Neural progenitor cell (in vitro differentiated cells): ENCODE measurements at places on chromosomes 1 and 21.
A peak's percentile ranks its signal among the peaks of the same experiment; 100 is the strongest.

GRCh38 chr1:25821630-25822091 is 1.9 kb downstream of the MTFR1L start:
- no peak for DNase-seq

- no peak for DNase-seq
These were observed 40.2 kb downstream of the RASAL2 start for GRCh38 chr1:178134061-178134460.

- no peak for DNase-seq
These were observed 84.2 kb downstream of the ADSS2 start for GRCh38 chr1:244367399-244368114.

DNA sequence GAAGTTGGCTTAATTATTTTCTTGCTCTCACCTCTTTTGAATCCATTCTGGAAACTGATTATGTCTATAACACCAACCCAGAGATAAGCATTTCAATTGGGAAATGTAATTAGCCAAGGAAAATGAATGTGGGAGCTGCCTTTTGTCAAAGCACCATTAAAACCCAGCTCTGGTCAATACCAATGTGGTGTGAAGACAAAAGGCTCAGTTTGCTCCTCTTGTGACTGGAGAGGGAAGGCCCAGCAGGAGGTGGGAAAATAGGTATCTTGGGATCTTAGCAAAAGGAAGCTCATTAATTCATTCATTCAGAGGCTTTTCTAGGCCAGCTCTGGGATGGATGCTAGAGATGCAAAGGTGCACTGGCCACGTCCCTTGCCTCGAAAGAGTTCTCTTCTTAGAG is 75.0 kb upstream of the SELENON start:
- peak; percentile 83 for DNase-seq

DNA sequence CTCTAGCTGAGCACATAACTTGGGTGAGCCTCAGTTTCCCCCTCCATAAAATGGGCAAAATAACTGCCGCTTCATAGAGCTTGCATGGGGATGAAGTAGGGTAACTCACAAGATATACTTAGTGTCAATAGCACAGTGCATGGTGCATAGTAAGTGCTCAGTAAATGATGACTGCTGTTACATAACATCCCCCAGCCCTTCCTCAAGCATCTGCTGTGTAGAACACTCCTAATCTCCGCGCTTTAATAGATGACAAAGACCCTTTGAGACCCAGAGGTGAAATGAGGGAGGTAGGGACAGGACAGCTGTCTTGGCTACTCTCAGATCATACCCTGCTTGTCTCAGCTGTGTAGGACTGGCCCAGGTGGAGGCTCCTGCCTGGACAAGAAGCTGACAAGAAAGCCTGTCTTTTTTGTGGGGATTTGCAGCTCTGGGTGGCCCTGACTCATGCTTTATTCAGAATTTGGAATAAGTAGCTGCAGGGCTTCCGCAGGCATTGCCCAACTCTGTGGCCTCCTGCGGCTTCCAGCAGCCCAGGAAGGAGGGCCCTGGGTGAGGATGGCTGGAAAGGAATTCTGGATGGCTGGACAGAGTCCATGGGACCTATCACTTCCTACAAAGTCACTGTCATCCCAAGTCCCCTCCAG is 20.7 kb upstream of the PADI4 start:
- no peak for DNase-seq

- no peak for DNase-seq
These were observed 804.6 kb upstream of the CXADR start for GRCh38 chr21:16708101-16708835.

DNA sequence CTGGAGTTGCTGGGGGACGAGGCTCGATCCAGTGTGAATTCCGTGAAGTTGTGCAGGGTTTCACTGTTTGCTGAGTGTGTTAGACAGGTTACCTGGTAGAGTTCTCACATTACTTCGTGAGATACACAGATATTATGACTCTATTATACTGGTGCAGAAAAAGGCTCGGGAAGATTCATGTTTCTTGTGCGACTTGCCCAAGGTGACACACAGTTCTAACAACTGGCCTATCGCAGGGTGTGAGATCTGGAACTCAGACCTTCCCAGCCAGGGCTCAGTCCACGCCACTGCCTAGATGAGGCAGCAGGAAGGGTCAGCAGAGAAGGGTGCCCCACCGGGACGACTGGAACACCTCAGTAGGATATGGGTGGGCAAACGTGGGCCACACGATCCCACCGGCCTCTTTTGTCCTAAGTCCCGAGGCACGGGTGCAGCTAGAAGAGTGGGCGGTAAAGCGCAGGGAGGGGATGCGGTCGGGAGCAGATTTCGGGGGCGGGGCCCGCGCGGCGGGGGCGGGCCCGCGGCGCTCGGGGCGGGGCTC is 296 bp upstream of the RNPEP start:
- peak; percentile 81 for DNase-seq

DNA sequence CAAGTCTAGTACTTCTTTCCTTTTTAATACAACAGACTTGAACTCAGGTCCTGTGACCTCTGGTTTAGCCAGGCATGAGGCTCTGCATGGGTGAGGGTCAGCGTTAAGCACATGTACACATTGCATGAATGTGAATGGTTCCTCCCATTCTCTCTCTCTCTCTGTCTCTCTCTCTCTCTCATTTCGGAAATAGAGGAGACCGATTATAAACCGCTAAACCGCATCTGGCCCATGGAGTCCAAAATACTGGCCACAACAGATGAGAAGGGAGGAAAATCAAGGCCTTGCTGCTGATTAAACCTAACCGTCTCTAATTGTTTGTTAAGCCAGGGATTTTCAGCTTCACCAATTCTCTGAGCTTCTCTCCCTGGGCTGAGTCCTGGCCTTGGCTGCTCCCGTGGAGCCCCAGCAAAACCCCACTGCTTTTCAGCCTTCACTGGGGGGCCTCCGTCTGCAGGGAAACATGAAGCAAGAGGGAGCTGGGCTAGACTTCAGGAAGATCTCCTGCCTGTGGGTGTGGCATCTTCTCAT is 6.6 kb downstream of the RSPO1 start:
- no peak for DNase-seq

GRCh38 chr1:55707196-55707595 is 492.0 kb upstream of the USP24 start:
- DNase-seq = no peak

DNA sequence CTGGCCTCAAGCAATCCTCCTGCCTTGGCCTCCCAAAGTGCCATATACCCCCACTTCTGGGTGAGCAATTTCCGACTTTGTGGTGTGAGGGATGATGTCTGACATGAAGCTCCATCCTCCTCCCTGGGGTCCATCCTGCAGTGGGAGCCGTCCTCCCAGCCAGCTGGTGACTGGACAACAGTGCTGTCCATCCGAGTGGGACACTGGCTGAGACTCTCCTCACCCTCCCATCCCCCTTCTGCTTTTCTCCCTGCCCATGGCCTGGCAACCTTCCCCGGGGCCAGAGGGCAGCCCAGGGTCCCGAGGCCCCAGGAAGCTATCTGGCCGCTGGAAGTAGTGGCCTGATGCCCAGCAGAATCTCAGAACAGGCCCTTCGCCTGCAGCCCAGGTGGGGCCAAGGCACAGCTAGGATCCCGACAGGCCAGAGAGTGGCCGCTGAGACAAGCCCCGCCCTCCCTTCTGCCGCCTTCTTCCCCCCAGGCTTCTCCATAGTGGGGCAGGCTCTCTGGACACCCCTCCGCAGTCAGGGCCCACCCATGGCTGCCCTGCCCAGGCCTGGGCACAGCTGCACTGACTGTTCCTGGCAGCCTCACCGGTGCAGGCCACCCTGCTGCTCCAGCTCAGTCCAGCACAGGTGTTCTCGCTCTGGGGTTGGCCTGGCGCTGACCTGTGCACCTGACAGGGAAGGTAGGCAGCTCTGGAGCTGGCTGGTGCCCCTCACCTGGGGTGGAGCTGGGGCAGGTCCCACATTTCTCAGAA is 8.4 kb upstream of the FAAP20 start:
- DNase-seq = no peak

GRCh38 chr1:153536012-153536670 is 350 bp upstream of the S100A6 start:
- no peak for DNase-seq

DNA sequence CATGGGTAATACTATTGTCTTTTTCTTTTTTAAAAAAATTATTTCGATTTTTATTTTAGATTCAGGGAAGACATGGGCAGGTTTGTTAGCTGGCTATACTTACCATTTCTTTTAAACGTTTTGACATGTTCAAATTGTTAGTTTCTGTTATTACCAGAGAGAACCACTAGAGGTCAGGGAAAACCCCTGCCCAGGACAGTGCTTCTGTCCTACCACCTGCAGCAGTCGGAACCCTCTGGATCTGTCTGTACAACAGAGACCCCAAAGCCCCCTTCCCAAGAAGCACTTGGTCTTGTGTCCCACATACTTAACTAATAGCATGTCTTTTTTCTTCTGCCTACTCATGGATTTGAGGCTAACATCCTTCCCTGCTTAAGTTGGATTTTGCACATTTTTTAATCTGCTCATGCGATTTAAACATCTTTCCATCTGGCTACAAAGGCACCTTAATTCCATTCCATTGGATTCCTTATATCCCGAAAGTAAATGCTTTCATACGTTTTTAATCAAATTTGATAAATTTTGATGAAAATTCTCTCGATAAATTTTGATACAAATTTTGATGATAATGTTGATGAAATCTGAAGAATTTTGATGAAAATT is 10.0 kb upstream of the C1orf115 start:
- peak; percentile 68 for DNase-seq

DNA sequence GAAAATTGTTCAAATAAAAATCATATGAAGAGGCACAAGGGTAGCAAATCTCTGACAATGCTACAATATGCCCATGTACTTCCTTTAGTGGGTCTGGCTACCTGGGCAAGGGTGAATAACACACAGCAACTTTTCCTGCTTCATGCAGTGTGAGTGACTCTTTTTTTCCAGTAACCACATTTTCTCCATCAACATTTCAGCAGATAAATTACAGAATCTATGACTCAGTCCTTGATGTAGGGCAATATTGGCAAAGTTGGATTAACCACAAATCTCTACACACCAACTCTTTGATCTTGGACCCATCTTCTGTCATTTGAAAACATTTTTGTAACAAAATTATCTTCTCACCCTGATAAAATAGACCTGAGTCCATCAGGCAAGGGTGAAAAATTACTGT is 31.7 kb downstream of the ERICH3 start:
- DNase-seq = no peak

- no peak for DNase-seq
These were observed 38.8 kb downstream of the WDR4 start for GRCh38 chr21:42840411-42841155.

GRCh38 chr1:205150651-205151428 is 29.1 kb upstream of the RBBP5 start:
- DNase-seq = no peak

DNA sequence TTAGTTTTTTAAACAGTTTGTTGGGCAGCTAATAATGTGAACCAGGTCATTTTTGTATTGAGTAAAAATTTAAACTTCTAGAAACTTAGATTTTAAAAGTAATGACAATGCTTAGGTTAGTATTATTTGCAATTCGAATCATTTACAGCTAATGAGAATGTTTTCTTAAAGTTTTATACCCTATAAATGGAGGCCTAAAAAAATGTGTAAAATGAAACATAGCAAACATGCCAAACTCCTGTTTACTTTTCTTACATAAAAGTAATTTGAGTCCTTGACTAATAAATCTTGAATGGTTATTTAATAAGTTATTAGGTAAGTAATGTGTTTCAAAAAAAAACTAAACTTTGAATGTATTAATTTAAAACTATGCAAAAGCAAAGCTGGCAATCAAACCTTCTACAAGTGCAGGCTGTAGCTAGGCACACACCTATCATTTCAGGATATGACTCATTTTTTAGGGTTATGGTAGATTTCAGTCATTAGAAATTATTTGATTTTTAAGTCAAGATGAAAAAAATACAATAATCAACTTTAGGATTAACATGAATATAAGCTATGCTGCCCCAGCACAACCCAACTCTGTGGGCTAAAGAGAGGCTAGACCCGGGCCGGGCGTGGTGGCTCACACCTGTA is 41.5 kb downstream of the CLSTN1 start:
- no peak for DNase-seq
